Ureter (tissue), 1 donor: ENCODE measurements at places on chromosomes 16 and 17. TPM values are rescaled to one million over a fixed set of nuclear protein-coding genes. Genes with fewer than 3 reads are reported as not detected.

NSMCE1 gene
- total RNA-seq = 66.1 TPM

FAM171A2 gene
- 0.78 TPM for total RNA-seq

ADAD2 gene
- total RNA-seq = 0.42 TPM

CTU2 gene
- 25.2 TPM for total RNA-seq

PDPK1 gene
- 65.9 TPM for total RNA-seq

TEDC2 gene
- 1.5 TPM for total RNA-seq

NPIPB9 gene
- total RNA-seq = 5.8 TPM

PFN1 gene
- 598 TPM for total RNA-seq

KRTAP1-3 gene
- not detected for total RNA-seq

CAPN15 gene
- 60.1 TPM for total RNA-seq

SULT1A2 gene
- 2.9 TPM for total RNA-seq

ANKRD40CL gene
- not detected for total RNA-seq

DNAH9 gene
- total RNA-seq = 1.7 TPM

DNASE1L2 gene
- 1.5 TPM for total RNA-seq

CNTROB gene
- total RNA-seq = 25.6 TPM

DPEP3 gene
- not detected for total RNA-seq

OR3A3 gene
- total RNA-seq = not detected

ZNF594 gene
- 13.5 TPM for total RNA-seq

TEX19 gene
- total RNA-seq = not detected

C17orf50 gene
- not detected for total RNA-seq

TAC4 gene
- total RNA-seq = not detected

TP53TG3B gene
- total RNA-seq = not detected

FOXC2 gene
- total RNA-seq = 7.3 TPM

CA7 gene
- total RNA-seq = not detected

MRPL10 gene
- total RNA-seq = 38.2 TPM

NOD2 gene
- 2.2 TPM for total RNA-seq

CHD9NB gene
- 2.2 TPM for total RNA-seq

KCNH6 gene
- total RNA-seq = not detected

SCARF1 gene
- total RNA-seq = 16.3 TPM

NEUROD2 gene
- total RNA-seq = not detected

ESRP2 gene
- 127 TPM for total RNA-seq

ZG16B gene
- total RNA-seq = 31.8 TPM

EVPLL gene
- total RNA-seq = 2.1 TPM

ITGA2B gene
- 1.1 TPM for total RNA-seq

TLCD1 gene
- 18.1 TPM for total RNA-seq

CHTF18 gene
- total RNA-seq = 13.3 TPM

PLEKHH3 gene
- total RNA-seq = 64.2 TPM

LPCAT2 gene
- 23.6 TPM for total RNA-seq

NPIPA5 gene
- total RNA-seq = 15.6 TPM
